Omental fat pad (tissue), 4 donors: ENCODE measurements at places on chromosomes 2 and 18. TPM values are rescaled to one million over a fixed set of nuclear protein-coding genes. Genes with fewer than 3 reads are reported as not detected.

ASPRV1 gene
- 1.8 TPM for total RNA-seq

REG1A gene
- total RNA-seq = not detected

MFF gene
- total RNA-seq = 94.6 TPM

HADHB gene
- 169 TPM for total RNA-seq

DNA sequence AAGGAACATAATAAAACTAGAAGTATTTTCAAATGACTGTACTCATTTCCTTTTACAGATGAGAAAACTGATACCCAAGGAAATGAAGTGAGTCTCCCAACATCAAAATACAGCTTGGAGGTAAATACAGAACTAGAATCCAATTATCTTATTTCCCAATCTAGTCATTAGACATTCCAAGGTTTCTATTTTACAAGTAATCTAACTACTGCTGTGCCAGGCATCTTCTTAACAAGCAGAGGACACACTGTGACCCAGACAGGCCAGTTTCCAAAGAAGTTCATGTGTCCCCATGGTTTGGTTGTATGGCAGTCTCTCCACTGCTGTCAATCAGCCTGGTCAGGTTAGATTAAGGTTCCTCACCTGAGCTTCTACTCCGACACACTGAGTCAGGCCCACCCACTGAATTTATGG, 143.5 kb downstream of the THADA start:
- no peak for DNase-seq

DNA sequence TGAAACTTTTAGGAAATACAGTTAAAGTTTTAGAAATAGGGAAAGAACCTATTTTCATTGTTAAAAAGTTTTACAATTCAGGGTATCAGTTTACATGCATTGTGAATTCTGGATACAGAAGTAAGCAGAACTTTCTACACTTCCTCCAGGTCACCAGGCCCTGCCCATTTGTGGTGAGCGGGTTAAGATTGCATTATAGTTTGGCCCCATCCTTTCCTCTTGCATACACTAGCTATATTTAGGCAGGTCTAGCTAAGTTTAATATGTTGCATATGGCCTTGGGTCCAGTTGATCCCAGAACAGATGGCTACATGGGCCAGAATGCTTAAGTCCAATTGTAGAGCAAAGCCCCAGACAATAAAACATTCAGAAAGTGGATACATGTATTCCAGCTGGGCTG, 4.8 kb downstream of the VWA3B start:
- no peak for DNase-seq

GRCh38 chr2:48480526-48480925, 49.4 kb upstream of the STON1 start:
- DNase-seq = no peak

- DNase-seq = no peak
These were observed 126.8 kb upstream of the SERPINE2 start for GRCh38 chr2:224165901-224166319.

- no peak for DNase-seq
These were observed 265.0 kb upstream of the SLC8A1 start for GRCh38 chr2:40716879-40717278.

- no peak for DNase-seq
These were observed 417.1 kb downstream of the HRH4 start for GRCh38 chr18:24877546-24877945.

DNA sequence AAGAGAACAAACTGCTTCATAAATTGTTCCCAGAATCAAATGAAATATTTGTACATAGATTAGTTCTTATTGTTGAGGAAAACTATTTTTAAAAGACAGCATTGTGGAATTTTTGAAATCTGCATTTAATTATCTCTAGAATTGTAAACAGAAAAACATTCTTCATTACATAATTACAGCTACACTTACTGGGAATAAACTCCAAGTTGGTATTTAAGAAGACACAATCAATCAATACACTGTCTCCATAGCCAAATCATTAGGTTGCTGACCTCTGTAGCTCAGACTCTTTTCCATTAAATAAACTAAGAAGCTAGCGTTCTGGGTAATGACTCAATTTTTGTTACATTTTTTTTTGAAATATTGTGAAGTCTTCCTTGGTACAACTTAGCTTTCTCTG, 70.2 kb upstream of the PIEZO2 start:
- DNase-seq = no peak
